ENCODE measurements at places on chromosomes 7 and 10.

DNA sequence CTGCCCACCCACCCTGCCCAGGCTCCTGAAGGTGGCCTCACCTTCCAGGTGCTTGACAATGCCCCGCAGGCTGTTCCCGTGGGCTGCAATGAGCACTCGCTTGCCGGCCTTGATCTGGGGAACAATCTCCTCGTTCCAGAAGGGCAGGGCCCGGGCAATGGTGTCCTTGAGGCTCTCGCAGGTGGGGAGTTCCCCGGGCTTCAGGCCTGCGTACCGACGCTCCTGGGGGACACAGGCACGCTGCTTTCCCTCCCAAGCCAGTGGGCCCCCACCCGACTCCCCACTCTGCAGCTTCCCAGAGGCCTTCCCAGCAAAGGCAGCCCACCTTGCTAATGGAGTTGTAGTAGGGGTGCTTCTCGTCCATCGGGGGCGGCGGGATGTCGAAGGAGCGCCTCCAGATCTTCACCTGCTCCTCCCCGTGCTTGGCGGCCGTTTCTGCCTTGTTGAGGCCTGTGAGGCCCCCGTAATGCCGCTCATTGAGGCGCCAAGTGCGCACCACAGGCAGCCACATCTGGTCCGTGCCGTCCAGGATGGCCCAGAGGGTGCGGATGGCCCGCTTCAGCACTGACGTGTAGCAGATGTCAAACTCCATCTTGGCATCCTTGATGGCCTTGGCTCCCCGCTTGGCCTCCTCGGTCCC lies 456 bp downstream of the PGAM2 start:
- DNase-seq: no peak

GRCh38 chr7:155620497-155620896 lies 24.0 kb upstream of the RBM33 start:
- no peak for DNase-seq

DNA sequence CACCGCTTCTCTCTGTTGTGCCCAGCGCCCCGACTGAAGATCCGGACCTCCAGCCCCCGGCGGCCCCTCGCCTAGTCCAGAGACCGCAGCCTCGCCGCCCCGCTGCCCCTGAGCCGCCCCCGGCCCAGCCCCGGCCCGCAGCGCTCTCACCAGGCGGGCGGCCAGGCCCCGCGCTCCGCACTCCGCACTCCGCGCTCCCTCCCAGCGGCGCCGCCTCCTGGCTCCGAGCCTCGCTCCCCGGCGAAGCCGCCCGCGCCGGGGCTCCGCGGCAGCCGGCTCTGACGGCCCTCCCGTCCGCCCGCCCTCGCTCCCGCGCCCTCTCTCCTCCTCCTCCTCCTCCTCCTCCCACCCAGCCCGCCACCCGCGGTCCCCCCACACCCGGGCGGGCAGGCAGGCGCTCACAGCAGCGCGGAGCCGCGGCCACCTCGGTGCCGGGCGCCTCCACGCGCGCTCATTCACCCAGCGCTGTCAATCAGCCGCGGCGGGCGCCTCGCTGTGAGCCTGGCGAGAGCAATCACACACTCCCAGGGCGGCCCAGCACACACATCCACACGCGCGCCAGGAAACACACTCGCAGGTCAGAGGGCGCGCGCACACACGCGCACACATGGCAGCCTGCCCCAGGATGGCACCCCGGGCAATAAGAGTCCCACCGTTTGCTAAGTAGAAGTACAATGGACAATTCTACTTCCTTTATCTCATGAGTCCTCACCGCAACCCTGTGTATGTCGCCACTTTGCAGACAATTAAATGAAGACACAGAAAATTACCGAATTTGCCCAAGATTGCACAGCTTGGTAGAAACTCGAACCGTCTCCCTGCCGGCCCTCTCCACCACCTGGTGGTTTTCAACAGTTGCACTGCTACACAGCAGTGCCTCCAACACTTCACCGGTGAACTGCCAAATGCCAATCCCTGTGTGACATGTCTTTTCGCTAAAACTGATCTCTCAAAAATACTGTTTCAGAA lies at the start of gene PRRT4:
PRRT4 (minus strand) TSS at position 280 of the 969 bp plus-strand sequence.
- peak; percentile 20 for DNase-seq

DNA sequence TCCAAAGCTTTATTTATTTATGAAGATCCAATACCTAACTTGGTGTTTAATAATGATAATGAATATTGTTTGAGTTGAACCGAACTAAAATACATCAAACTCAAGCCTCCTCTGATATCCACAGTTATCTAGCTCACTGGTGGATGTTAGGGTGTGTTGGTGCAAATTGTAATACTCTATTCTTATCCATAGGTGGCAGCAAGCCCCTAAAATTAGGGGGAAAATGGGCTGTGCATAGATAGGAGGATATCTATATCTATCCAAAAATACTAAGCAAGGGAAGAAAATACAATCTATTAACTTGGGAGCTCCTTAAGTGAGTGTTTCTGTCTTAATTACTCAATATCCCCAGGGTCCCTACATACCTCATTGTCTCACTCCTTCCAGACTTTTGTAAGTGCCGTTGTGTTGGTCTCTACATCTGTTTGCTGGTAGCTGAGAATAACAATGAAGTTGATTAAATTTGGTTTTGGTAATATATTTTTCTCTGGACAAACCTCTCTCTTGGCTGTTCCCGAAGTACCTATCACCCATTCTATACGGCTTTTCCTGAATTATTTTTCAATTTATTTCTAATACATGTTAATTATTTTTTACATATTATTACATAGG lies 55.0 kb upstream of the VWDE start:
- no peak for DNase-seq
